ENCODE measurements at places on chromosomes 16 and 17.

DNA sequence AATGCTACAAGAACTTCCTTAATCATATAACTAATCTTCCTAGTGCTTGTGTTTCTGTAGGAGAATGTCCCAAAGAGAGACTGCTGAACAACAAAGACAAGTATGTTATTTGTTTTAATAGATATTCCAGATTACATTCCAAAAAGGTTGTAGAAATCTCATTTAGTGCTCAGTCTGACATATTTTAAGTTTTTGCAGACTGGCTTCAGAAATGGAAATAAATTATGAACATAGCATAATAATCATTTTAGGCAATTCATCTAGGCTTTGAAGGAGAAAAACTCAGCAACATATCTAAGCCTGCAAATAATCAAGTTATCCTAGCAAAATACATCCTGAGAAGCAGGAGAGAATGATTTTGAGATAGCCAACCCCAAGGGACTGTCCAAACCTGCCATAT is 171.6 kb upstream of the CDH5 start:
- no peak for DNase-seq

DNA sequence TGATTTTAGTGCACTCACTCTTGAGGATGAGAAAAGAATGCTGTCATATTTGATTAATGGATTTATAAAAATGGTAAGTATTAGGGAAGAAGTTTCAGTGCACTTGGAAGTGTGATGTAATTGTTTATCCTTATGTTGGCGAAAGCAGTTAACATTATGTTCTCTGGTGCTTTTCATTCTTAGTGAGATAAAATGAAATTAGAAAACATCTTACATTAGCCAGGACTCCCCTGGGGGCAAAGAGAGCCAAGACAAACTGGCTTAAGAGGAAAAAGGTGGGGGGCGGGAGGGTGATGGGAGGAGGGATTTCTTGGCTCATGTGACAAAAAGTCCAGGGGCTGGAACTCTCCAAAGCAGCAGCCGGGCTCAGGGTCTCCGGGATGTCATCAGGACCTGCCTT is 73.2 kb downstream of the KNOP1 start:
- no peak for DNase-seq

DNA sequence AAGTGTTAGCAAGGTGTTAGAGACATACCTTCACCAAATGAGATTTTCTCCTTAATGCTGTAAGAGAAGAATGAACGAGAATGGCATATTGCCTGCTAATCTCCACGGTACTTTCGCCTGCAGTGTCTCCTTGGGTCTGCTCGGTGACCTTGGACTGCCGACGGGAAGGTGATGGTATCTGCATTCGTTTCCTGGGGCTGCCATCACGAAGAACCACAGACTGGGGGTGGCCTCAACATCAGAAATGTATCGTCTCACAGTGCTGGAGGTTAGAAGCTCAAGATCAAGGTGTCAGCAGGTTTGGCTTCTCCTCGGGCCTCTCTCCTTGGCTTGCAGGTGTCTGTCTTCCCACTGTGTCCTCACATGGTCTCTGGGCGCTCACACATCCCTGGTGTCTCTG is 86.3 kb upstream of the TNRC6C start:
- no peak for DNase-seq

GRCh38 chr17:41178843-41179616 is 1.0 kb upstream of the KRTAP4-2 start:
- no peak for DNase-seq

DNA sequence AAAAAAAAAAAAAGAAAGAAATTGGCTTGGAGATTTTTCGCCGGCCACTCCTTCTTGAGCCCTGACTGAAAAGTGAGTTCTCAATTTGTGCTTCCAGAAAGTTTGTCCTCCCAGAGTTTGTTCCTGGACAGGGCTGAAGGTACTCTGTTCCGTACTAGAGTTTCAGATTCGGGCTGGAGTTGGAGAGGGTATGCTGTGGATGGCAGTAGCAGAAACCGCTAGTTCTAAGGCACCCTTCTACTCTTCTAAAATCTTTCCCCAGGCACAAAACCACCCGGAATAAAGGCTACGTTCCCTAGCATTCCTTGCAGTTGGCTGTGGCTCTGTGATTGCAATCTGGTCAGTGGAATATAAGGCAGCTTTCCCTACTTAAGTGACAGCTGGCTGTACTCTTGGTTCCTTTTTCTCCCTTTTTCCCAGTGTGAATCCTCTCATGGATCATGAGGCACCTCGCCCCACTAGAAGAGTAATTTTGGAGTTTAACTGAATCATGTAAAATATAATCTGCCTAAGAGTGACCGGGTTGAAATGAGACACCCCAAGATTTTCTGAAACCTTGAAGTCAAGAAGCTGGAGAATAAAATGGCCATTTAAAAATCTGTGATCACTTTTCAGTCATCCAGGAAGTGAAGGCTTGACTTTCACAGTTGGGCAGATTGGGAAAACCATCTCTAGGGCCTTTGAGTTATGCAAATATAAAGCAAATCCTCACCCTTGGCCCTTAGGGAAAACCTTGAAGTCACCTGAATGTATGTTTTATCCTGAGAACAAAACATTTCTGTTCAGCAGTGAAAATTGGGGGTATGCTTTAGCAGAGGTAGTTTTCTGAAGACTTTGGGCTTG is 901 bp upstream of the HEATR6 start:
- no peak for DNase-seq

DNA sequence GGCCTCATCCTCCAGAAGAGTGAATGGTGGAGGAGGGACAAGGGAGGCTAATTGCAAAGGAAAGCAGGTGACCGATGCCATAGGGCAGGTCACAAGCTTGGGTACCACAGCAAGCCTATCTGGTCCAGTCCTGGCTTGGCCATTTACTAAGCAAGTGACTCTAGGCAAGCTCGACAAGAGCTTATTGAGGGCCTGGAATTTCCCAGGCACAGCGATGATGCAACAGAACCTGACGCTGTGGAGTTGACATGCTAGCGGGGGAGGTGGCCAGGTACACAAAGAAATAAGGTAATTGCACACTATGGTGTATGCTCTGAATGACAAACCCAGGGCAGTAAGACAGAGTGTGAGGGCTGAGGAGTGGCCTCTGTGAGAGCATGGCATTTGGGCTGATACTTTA is 98.5 kb downstream of the PGS1 start:
- no peak for DNase-seq

DNA sequence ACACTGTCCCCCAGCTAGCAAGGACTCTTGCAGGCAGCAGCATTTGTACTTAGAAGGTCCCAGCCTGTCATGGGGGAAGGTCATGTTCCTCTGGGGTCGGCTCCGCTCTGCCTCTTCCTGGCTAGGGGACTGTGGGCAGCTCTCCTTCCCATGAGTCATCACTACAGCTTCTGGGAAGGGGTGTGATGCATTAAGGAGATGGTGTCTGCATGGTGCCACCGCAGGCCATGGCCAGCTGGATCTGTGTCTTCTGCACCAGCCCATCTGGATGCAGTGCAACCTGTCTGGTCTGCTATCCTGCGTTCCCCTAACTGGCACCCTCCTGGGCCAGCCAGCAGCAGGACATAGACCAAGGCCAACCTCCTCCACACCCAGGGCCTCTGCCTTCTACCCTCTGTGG is 6.3 kb downstream of the STARD3 start:
- DNase-seq, result no peak
